ENCODE measurements at places on chromosomes 12 and 14. TPM values are rescaled to one million over a fixed set of nuclear protein-coding genes. Genes with fewer than 3 reads are reported as not detected.

CELA1 gene
- not detected for total RNA-seq

- no peaks in the 10 kb centered on the region for H3K36me3 ChIP-seq
- no peak for DNase-seq
- no peak overlapping the region for H3K27ac ChIP-seq
Measured at GRCh38 chr12:131636940-131637750, 73.7 kb upstream of the SFSWAP start.

DNA sequence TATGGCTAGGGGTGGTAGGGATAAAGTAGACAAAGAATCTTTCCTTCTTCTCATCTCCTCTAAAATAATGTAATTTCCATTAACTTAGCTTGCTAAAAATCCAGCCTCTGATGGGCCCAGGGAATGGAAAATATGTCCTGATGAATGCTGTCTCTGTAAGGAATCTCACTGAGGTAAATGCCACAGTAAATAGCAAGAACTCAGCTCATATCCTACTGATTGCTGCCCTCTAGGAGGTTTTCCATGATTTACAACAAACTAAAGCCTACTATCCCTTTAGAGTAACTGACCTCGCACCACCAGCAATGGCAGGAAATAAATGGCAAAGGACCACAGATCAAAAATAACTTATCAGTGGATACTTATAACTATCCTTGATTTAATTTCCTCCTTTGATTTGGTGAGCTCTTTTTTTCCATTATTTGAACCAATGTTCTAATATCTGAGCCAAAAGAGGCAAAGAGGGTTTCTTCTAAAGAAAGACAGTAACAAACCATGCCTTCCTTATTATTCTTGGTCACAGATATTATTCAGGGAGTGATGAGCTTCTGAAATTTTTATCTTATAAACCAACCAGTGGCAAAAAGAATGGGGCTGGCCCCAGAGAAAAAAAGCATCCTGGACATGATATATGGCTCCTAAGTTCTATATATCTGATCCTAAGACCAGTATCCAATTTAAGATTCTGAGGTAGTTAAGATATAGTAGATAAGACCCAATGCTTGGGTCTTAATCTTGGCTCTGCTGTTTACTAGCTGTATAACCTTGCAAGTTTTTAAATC lies 43.8 kb downstream of the SENP1 start:
- no peak overlapping the region for H3K27ac ChIP-seq
- DNase-seq: no peak
- no peak overlapping the region for H3K4me3 ChIP-seq
- peaks cover 1% of the 10 kb centered on the region for H3K4me1 ChIP-seq
- no peaks in the 10 kb centered on the region for H3K27me3 ChIP-seq
- H3K36me3 ChIP-seq: peaks cover 66% of the 10 kb centered on the region

- no peak overlapping the region for H3K27ac ChIP-seq
- H3K4me1 ChIP-seq: peaks cover 18% of the 10 kb centered on the region
- peaks cover 36% of the 10 kb centered on the region for H3K36me3 ChIP-seq
Measured at GRCh38 chr14:20294636-20295035, 11.1 kb downstream of the TTC5 start.

DNA sequence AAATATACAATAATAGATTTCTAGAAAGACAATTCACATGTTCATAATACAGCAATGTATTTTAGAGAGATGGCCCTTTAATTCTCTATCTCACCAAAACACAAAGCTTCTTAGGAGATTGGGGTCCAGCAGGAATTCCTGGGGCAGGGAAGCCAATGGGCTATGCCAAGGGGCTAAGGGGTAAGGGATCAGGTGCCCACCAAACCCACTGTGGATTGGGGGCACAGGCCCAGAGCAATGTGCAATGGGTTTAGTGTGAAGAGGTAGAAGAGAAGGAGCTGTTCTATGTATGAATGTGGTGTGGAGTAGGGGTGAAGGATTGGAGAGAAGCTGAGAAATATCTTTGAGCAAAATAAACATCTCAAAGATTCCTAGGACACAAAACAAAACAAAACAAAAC lies 2.6 kb downstream of the HOXC13 start:
- H3K4me1 ChIP-seq: no peaks in the 10 kb centered on the region
- no peak for DNase-seq

DNA sequence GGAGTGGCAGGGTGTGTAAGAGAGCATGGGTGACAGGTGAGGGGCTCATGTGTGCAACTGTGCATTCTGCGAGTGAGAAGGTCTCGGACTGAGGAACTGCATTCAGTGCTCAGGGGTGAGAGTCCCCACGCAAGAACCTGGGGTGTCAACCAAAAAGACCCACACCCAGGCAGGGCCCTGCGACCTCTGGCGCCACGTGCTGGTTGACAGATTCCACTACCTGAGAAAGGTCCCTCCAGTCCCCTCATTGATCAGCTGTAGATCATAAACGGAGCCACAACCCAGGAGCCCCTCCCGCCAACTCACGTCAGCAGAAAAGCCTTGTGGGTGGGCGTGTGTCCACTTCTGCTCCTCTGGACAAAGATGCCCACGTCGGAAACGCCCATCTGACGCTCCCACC lies 98.7 kb downstream of the ASCL4 start:
- H3K4me1 ChIP-seq: no peaks in the 10 kb centered on the region
- H3K4me3 ChIP-seq: no peak overlapping the region
- H3K27ac ChIP-seq: no peak overlapping the region
- H3K36me3 ChIP-seq: no peaks in the 10 kb centered on the region

Measured in activated T-helper 1 cell treated with anti-CD3 and anti-CD28 coated beads, Interleukin-12 subunit alpha, Interleukin-12 subunit beta, Interleukin-2, Interleukin-4 antibody, amounts not matched to agents 30 ng/mL and 10 ng/mL and 1 ng/mL, durations not matched to agents 14 hours and 24 hours and 36 hours (primary cell).